ENCODE measurements at places on chromosomes 1 and 21.
A peak's percentile ranks its signal among the peaks of the same experiment; 100 is the strongest.

GRCh38 chr1:210866532-210866931 lies 267.4 kb downstream of the KCNH1 start:
- DNase-seq = no peak

- no peak for DNase-seq
These were observed 7.7 kb upstream of the CLCA1 start for GRCh38 chr1:86460998-86461397.

GRCh38 chr1:19771350-19771749 lies 28.4 kb downstream of the TMCO4 start:
- DNase-seq = no peak

- no peak for DNase-seq
These were observed 40.2 kb upstream of the RBM15 start for GRCh38 chr1:110298991-110299390.

- DNase-seq = no peak
These were observed 82.9 kb downstream of the FAM78B start for GRCh38 chr1:166083887-166084286.

GRCh38 chr21:28714777-28715464 lies 277.8 kb downstream of the LTN1 start:
- DNase-seq = peak; percentile 44

- no peak for DNase-seq
These were observed 30.7 kb upstream of the STMN1 start for GRCh38 chr1:25936947-25937346.

DNA sequence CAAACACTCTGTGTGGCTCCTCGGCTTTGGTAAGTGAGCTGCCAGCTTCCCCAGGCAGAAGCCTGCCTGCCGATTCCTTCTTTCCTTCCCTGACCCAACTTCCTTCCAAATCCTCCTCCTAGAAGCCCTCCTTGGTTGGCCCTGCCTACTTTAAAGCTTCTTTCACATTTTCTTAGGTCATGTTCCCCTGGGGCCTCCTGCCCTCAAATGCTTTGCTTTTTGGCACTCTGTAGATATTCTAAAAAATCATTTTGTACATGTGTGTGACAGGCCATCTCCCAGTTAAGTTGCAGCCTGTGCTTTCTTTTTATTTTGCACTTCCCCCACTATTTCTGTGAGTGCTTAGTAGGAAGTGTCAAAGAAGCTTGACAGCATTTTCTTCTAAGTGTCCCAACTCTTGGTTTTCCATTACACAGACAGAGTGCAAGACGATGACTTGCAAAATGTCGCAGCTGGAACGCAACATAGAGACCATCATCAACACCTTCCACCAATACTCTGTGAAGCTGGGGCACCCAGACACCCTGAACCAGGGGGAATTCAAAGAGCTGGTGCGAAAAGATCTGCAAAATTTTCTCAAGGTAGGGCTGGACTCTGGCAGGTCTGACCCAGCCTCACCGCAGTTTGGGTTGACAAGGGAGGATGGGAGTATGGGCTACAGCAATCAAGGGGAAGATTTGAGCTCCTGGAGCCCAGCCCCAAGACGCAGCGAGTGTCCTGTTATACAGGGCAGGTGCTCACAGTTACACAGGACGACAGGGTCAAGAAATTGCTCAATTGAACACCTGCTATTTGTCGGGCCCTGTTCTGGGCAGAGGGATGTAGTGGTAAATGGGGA lies at the start of gene S100A9:
S100A9 (plus strand) TSS at position 2 of the 838 bp plus-strand sequence; CDS start at position 432, 430 bp downstream.
- no peak for DNase-seq

- no peak for DNase-seq
These were observed 99.7 kb downstream of the UBR4 start for GRCh38 chr1:19110257-19110927.

DNA sequence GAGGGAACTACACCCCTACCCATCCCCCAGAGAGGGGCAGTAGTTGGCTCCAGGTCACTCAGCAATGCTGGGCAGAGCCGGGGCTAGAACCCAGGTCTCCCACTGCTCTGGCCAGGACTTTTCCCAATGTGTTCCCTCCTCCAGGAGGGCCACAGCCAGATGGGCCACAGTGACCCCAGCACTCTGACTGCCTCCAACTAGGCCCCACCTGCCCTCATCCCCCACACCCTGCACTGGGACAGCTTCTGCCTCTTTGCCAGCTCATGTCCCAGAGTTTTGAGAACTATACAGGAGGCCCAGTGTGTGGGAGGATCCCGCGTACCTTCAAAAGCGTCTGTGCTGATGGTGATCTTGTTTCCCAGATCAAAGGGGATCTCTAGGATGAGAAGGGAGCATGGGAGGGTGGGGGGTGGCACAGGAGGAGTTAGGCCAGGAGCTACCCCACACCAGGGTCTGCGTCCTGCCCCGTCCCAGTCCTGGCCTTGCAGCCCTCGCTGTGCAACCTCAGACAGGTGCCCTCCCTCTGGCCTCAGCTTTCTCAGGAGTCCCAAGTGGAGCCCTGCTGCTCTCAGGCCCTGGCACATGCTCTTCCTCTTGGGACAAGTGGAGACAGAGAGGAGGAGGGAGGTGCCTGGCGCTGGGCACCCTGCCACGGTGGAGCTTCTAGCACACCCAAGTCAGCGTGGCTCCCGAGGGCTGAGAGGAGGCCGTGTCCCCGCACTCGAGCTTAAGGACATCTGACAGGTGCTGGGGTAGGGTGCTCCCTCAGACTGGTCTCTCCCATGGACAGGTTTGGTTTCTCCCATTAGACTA lies 22.0 kb downstream of the MYOM3 start:
- no peak for DNase-seq

DNA sequence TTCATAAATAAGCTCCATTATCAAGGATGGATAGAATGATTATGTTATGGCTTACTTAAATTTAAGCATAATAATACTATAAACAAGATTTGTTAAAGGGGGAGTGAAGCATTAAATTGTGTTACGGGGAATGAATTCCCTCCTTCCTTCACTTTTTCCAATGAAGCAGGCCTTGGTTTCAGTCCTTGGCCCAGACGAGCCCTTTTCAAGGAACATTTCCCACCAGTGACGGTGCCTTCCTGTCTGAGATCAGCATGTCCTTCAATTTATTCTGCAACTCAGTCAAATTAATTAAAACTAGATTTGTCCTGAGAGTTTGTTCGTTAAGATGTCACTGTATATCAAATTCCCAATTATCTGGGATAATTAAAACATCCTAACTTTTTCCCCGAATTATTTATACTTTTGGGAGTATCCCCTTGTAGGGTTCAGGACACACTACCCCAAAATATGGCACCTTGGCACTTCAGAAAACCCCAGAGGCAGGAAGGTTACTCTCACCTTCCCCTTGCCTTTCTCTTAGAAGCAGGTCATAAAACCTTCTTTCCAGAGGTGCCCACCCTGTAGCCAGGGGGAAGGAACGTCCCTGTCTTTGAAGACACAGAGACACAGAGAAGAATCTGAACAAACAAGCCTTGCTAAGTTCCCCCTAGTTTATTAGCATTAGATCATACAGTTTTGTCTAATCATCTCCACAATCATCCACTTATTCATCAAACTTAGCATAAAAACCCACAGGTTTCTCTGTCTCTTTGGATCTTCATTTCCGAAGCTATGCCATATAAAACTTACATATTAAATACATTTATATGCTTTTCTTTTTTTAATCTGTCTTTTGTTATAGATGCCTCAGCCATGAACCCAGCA lies 86.2 kb upstream of the ARHGAP29 start:
- no peak for DNase-seq
